ENCODE measurements at places on chromosomes 16 and 17.

DNA sequence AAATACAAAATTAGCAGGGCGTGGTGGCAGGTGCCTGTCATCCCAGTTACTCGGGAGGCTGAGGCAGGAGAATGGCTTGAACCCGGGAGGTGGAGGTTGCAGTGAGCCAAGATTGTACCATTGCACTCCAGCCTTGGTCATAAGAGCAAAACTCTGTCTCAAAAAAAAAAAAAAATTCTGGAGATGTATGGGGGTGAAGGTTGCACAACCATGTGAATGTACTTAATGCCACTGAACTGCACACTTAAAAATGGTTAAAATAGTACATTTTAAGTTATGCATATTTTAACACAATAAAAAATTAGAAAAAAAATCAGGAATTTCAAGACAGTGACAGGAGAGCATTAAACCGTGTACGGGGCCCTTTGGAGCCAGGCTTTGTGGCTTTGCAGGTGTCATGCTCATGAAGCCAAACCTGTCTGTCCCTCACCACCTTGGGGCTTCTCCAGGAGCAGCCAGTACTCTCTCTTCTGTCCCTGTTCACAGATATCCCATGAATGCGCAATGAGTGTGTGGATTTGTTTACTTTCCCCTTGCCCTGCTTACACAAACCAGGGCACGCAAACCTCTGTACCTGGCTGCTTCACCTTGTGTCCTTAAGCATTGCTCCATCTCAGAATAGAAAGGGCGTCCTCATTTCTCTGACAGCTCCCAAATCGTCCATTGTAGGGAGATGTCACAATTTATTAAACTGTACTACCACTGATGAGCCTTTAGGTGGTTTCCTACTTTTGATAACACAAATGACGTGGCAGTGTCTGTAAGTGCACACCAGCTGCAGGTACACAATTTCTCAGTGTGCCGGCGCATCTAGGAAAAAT, 58.2 kb upstream of the CBX4 start:
- no peak for DNase-seq

- DNase-seq, result no peak
These were observed 14.6 kb upstream of the YWHAE start for GRCh38 chr17:1414634-1415033.

- no peak for DNase-seq
These were observed 1.9 kb upstream of the GAA start for GRCh38 chr17:80099291-80100034.

DNA sequence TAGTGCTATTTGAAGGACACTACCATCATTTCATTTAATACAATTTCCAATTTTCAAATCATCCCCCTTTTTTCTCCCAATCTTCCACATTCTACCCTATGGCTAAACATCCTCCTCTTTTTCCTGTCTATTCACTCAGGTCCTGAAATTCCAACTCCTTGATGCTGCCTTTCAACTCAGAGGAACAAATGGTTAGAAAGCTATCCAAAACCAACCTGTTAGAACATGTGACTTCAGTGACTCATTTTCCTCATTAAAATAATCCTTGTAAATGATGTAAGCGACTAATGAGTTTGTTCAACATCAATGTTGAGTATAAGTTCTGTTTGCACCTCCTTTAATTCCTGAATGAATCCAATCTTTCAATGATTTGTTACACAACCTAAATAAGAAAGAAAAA, 5.5 kb downstream of the PSMD12 start:
- no peak for DNase-seq

DNA sequence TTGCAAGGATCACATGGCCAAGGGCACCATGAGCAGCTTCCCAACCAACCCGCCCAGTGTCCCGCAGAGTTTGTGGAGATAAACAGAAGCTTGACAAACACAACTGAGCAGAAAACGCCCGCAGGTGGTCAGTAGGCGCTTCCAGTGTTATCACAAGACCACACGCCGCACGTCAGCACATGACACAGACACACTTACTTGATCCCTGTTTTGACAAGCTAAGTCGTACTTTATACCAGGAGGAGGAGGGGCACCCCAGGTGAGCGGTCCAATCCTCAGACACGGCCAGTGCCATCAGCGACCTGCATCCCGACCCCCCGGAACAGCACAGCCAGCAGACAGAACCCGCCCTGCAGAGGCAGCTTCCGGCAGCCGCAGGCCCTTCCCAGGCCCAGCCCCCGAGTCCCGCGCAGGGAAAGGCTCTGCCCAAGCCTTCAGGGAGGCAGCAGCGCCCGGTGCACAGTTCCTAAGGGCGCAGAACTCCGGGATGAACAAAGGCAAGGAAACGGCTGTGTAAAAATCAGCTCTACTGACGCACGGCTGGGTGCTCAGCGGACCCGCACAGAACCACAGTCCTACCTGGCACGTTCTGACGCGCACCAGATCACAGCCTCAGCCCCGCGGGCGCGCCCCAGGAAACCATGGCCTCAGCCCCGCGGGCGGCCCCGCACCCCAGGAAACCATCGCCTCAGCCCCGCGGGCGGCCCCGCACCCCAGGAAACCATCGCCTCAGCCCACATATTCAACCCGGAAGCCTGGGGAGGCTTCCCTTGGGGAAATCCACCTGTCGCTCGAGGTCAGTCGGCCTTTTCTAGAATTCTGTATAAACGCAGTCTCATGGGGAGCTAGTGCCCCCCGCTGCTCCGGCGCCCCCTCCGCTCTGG, 27.8 kb downstream of the AXIN1 start:
- peak; percentile 53 for DNase-seq

DNA sequence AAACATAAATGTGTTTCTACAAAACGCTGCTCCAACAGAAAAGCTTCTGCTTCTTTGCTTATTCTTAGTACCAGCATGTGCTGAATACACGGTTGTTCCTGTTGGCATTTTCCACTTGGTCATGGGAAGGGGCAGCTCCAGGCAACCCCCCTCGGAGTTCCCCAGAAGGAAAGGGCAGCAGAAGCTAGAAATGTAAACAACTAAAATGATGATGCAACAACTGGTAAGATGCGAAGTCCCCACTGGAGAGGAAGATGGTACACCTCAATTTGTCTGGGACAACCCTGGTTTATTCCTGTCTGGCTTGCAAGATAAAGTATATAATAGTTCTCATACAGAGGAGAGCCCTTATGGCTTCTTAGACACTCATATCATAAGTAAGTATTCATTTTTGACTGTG, 9.2 kb upstream of the CCL13 start:
- no peak for DNase-seq

DNA sequence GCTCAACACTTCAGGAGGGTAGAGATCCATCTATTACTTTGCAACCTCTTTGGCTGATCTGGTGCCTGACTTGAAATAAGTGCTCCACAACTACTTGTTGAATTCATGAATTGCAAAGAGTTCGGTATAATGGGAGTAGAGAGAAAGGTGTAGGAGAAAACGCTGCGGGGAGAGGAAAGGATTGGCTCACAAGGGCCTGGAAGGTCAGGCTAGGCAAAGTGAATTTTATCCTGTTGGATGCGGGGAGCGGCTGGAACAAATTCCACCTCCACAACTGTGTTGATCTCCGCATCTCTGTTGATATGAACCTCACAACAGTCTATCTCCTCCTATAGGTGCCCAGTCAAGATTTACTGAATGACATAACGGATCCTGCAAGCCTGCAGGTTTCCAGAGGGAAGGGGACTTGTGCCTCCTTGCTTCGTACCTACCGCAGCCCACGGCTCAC, 684 bp downstream of the SLX4 start:
- DNase-seq, result no peak

- DNase-seq, result no peak
These were observed 46.6 kb upstream of the WSB1 start for GRCh38 chr17:27247071-27247957.

DNA sequence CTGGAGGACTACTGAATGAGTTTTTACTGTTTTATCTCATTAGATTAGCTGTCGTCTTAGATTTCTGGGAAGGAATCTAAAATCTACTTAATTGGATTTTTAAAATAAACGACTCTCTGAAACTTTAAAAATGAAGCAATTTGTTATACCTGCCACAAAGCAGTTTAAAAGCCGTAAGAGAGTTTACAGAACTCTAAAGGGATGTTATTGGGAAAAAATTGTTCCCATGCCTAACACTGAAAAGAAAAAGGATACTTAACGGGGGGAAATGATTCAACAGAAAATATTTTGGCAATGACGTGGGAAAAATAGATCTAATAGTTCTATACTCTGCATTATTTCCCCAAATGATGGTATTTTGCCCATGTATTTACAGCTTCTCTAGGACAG, 27.0 kb downstream of the ARHGAP17 start:
- DNase-seq, result no peak

DNA sequence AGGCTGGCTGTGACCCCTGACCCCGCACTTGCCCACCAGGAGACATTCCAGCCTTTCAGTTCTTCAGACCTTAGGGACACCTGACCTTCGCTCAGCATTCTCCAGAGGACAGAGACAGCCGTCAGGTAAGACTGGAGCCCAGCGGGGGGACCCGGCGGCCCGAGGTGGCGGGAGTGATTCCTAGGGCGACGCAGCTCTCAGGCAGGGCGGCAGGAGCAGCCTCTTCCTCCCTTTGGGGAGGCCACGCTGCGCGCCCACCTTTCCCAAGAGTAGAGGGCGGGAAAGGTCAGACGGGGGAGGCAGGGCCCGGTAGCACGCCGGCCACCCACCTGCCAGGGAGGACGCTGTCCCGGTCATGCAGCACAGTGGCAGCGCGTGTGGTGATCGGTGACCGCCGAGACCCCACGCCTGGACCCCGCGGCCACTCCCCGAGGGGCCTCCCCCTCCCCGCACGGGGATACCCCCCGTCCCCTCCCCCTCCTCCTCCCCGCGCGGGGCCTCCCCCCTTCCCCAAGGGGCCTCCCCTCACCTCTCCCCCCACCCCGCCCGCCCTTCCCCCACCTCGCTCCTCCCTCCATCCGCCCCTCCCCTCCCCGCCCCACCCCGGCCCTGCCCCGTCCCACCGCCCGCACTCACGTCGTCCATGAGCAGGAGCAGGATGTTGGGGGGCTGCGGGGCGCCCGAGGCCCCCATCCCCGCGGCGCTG, 472 bp downstream of the GALNS start:
- DNase-seq, result peak; percentile 5

- peak; percentile 93 for DNase-seq
These were observed 4.6 kb downstream of the TGFB1I1 start for GRCh38 chr16:31476303-31477219.

GRCh38 chr16:31423801-31424200, 4.4 kb downstream of the COX6A2 start:
- no peak for DNase-seq

- no peak for DNase-seq
These were observed 64.1 kb upstream of the HSBP1 start for GRCh38 chr16:83743720-83744119.

- DNase-seq, result no peak
These were observed 135.8 kb upstream of the CPHXL start for GRCh38 chr16:75862098-75862386.

GRCh38 chr17:57536289-57536688, 208.8 kb downstream of the CCDC182 start:
- no peak for DNase-seq

GRCh38 chr17:16122697-16123434, 92.5 kb downstream of the NCOR1 start:
- DNase-seq, result no peak

DNA sequence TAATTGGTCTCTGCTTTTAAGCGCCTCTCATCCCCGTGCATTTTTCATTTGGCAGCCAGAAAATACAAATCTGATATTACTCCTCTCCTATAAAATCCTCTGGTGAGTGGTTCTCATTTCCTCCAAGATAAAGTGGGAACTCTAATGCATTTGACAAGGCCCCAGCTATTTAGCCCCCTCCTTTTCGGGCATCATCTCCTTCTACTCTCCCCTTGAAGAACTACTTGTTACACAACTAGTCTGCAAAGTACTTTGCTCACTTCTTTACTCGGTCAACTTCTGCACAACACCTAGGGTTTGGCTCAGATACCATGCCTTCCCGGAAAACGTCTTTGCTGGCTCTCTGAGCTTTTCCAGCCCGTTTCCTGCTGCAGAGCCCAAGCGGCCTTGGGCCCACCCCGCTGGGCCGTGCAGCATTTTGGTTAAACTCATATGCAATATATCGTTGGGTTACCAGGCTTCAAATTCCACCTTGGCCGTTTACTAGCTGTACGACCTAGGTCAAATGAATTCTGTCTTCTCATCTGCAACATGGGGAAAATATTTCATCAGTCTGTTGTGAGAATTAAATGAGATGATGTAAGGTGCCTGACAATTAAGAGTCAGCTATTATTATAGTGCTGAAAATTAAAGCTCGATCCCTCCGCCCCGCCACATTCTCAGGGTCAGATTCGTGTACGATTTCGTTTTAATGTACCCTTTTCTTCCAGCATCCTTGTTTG, 883 bp upstream of the TAF15 start:
- no peak for DNase-seq

DNA sequence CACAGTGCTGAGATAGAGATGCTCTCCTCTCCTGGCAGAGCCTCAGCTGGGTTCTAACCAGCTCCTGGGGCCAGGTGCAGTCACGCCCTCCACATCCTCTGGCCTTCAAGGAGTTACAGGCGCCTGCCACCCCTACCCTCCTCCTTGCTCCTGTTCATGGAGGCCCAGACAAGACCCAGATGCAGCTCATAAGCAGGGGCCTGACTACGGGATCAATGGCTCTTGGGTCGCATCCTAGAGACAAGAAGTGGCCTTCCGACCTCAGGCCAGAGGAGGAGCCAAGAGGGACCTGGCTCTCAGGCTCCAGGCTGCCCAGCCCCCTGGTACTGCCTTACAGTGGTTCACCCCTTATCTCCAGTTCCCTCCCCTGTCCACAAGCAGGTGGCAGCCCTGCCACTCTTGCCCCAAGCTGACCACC, 23.0 kb downstream of the ARHGAP27 start:
- no peak for DNase-seq

GRCh38 chr17:6554871-6555330, 1.5 kb downstream of the PITPNM3 start:
- DNase-seq, result no peak

All from activated CD4-positive, alpha-beta T cell treated with anti-CD3 and anti-CD28 coated beads for 4 hours (primary cell).